NCI-H1048 (cell line): ENCODE measurements at places on chromosomes 3 and 15.

DNA sequence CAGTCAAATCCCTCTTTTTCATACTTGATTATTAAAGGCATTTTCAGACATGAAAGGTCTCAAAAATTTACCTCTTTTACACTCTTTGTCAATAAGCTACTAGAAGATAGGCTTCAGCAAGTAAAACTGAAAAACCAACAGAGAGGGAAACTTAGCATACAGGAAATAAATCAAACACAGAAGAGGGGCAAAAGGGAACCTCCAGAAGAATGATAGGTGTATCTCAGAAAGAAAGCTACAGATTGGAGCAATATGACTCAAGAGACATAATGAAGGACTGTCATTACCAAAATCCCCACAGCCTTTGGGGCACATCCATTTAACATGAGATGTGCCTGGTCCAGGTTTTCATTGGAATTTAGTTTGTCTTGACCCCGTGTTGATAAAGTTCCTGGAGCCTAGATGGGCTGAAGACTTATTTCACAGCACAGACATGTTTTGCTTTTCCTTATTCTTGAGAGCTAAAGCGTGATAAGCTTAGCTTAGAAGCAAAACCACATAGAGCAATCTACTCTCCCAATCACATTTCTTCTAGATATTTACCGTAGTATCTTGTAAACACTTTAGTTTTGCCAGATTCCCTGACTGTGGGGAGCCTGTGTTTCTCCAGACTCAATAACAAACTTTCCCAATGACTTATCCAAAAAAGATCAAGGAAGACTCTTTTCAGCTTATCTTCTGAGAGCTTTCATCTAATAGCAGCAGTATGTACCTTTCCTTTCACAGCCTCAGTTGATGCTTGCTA, 11.7 kb downstream of the LRRFIP2 start:
- no peak for DNase-seq

DNA sequence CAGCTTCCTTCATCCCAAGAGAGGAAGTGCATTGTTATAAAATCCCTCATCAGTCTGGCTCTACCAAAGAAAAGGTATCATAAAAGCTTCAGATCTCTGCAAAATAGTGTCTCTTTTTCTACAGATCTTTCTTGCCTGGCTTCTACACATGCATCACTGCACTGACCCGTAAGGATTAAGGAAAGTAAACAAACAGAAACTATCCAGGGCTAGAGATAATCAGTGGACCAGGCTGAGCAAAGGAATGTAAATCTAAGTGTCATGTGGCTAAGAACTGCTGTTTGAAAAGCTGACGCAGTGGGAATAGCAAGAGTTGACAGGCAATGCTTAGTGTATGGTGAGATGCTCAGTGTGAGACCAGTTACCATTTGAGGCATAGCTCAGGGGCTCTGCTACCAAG, 339.7 kb downstream of the IL5RA start:
- no peak for DNase-seq

GRCh38 chr3:112605285-112605684, 35.7 kb downstream of the CCDC80 start:
- no peak for DNase-seq

GRCh38 chr15:39340903-39341645, 239.8 kb upstream of the THBS1 start:
- no peak for DNase-seq

GRCh38 chr3:116019254-116019763, 396.0 kb downstream of the GAP43 start:
- no peak for DNase-seq

DNA sequence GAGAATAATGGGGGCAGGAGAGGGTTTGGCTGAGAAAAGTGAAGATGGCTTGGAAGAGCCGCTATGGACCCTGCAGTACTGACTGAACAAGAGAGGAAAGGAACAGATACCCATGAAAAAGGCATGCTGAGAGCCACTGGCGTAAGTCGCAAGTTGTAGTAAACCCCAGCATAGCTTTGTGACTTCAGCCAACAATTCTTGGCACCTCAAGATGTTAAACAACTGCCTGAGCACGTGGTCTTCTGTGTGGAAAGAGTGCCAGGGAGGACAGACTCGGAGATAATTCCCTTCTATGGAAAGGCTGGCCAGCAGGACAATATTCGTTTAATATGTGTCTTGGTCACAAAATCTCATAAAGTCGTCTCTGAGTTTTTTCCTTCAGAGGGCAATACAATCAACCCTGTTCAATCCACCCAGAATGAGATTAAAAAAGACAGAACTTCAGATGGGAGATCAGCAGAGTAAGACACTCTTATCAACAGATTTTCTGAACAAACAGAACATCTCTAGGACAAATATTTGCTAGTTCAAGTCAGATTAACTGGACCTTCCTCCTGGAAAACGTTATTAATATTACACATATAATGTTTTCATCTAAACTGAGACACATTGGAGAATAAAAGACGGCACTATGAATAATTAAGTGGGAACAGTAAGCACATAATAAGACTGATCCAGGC, 49.2 kb downstream of the NEK10 start:
- DNase-seq = no peak

DNA sequence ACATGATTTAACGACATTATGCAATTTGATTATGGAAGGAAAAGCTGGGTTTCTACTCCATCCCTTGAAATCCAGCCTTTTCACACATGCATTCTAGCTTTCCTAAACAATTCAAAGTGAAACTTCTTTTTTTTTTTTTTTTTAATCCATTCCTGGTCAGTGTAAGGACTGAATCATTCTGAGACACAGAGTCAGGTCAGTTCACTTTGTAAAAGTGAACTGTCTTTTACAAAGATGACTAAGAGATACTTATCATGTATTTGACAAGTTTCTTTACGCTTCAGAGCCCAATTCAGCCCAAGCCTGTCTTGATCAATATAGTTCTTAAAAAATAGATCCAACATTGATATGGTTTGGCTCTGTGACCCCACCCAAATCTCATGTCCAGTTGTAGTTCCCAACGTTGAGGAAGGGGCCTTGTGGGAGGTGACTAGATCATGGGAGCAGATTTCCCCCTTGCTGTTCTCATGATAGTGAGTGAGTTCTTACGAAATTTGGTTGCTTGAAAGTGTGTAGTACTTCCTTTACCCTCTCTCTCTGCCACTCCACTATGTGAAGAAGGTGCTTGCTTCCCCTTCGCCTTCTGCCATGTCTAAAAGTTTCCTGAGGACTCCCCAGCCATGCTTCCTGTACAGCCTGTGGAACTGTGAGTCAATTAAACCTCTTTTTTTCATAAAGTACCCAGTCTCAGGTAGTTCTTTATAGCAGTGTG, 345.6 kb upstream of the THBS1 start:
- DNase-seq = no peak

GRCh38 chr3:96712792-96713191, 101.6 kb upstream of the EPHA6 start:
- DNase-seq = no peak

- no peak for DNase-seq
Measured at GRCh38 chr3:70360979-70361760, 48.7 kb upstream of the MDFIC2 start.

- DNase-seq = no peak
Measured at GRCh38 chr3:27610800-27611525, 111.2 kb downstream of the EOMES start.

DNA sequence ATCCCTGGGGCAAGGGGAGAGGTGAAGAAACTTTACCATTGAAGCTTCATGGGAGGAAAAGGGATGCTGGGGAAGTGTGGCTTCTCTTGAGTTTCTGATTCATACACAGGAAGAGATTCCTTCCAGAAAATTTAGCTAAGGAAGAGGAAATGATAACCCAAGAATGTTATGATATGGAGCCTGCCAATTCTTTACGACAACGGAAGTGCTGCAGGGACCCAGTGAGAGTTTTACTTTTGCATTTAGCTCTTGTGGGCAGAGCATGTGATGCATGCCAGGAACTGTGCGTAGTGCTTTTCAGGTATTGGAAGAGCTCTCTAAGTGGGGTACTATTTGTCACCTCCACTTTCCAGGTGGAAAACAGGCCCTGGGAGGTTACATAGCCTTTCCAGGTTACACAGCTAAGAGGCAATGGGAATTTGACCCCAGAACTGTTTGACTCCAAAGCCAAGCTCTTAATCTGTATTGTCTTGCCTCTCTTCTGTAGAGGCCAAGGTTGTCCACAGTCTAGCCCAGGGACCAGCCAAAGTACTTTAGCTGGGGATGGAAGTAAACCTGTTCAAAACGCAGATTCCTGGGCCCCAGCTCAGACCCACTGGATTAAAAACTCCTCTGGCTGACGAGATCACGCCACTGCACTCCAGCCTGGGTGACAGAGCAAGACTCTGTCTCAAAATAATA, 23.0 kb downstream of the CMTM7 start:
- DNase-seq = no peak

DNA sequence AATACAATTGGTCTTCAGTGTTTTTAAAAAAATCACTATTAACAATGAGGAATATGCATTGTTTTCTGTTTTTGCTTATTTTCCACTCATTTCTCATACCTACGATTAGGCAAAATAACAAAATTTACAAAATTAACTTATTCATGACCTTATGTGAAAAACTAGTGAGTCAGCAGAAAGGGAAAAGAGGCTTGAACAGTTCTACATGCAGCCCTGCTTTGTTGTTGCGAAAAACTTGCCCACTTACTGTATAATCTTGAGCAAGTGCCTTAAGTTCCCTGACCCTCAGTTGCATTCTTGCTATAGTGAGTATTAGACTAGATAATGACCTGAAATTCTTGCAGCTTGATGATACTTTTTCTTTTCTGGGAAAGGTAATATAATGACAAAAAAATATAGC, 551.1 kb upstream of the BCHE start:
- no peak for DNase-seq
